ENCODE measurements at places on chromosomes 7 and 10.

DNA sequence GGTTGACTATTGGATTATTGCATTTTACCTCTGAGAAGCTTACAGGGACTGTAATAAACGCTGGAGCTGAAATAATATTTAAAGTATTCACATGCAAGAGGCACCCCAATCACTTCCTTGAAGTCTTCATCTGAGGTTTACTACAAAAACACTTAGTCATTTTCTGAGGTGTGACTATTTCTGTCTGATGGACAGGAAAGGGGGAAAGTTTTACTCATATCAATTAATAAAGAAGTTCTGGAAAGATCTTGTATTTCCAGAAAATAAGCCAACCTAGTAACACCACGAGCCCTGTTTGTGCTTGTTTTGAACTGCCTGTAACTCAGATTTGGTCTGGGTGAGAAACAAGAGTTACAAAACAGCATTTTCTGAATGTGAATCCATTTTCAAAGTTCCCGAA lies 63.9 kb upstream of the PRKCQ start:
- DNase-seq = peak; percentile 33

DNA sequence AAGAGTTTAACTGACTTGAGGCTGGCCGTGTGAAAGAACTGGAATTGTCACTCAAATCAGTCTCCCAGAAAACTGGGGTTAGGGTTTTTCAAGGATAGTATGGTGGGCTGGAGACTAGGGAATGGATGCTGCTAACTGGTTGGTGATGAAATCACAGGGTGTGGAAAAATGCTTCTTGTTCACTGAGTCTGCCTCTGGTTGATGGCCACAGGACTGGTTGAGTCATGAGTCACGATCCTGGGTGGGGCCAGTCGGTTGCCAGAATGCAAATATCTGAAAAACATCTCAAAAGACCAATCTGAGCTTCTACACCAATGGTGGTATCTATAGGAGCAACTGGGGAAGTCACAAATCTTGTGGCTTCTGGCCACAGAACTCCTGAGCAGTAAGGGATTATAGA lies 16.3 kb upstream of the BAMBI start:
- DNase-seq = peak; percentile 72

GRCh38 chr10:79445977-79446757 lies 743 bp upstream of the ZCCHC24 start:
- DNase-seq = no peak

DNA sequence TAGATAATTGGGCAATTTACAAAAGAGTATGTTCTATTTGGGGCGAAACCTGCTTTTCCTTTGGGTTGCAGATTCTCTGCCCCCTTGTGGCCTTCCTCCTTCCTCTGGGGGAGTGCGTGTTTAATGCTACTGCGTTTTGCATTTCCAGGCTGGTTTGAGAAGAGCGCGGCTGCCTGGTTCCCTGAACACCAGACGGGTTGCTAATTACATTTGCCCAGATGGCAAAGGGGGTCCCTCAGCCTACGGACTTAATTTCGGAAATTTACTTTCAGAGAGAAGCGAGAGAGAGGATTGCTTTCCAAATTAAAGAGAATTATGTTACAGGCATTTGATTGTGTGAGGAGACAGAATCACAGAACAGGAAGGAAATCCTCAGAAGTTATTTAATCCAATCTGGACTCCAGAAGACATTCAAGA lies 91.9 kb upstream of the JAZF1 start:
- DNase-seq = peak; percentile 27

DNA sequence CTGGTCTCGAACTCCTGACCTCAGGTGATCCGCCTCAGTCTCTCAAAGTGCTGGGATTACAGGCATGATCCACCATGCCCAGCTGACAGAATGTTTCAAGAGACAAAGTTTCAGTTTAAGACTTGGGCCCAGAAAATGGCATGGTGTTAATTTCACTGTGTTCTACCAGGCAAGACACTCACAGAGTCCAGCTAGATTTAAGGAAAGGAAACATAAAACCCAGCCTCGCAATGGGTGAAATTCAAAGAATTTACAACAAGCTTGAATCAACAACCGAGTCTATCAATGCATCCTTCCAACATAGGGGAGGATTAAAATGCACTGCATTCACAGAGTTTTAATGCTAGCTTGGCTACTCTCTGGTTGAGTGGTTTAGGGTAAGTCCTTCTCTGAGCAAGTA lies 764.0 kb downstream of the XPNPEP1 start:
- DNase-seq = no peak

DNA sequence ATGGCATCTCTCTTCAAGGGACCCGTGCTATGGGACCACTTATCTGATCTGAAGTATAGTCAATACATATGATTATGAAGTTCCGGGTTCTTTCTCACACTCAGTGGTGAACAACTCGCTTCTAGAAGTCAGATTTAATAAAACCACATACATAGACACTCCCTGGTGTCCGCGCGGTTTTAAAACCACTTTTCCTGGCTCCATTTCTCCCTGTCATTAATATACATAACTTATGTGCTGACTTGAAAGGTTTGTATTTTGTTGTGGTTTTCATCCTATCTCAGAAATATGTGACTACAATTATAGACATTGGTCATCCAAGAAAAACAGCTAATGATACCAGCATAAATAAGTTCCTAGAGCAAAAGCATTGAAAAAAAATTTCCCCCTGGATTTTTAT lies 34.0 kb downstream of the SVIL start:
- DNase-seq = no peak
